ENCODE measurements at places on chromosomes 3 and 15.

GRCh38 chr3:192482809-192483208 lies 244.5 kb downstream of the FGF12 start:
- no peak for DNase-seq

GRCh38 chr3:171026597-171027293 lies at the start of gene SLC2A2:
TSS of gene SLC2A2 (minus strand) at chr3:171026720. CDS start at chr3:171026670, 50 bp downstream.
- DNase-seq, result no peak

DNA sequence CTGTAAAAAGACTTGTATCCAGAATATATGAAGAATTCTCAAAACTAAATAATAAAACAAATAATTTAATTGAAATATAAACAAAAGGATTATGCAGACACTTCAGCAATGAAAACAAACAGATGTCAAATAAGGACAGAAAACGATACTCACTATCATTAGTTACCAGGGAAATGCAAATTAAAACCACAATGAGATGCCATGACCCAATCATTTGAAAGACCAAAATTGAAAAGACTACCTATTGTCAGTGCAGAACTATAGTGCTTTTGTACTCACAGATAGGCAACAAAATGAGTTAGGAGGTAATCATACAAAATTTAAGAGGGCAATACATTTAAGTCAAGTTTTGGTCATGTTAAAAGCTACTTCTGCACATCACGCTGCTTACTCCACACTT lies 31.6 kb upstream of the OR5K4 start:
- no peak for DNase-seq

GRCh38 chr3:123448536-123449101 lies at the start of gene ADCY5:
TSS of gene ADCY5 (minus strand) at chr3:123449090. CDS start at chr3:123448545, 545 bp downstream.
- DNase-seq, result no peak

- no peak for DNase-seq
Measured at GRCh38 chr3:25870452-25870851, 80.6 kb downstream of the OXSM start.

- DNase-seq, result no peak
Measured at GRCh38 chr3:178749471-178749870, 213.2 kb downstream of the KCNMB2 start.

DNA sequence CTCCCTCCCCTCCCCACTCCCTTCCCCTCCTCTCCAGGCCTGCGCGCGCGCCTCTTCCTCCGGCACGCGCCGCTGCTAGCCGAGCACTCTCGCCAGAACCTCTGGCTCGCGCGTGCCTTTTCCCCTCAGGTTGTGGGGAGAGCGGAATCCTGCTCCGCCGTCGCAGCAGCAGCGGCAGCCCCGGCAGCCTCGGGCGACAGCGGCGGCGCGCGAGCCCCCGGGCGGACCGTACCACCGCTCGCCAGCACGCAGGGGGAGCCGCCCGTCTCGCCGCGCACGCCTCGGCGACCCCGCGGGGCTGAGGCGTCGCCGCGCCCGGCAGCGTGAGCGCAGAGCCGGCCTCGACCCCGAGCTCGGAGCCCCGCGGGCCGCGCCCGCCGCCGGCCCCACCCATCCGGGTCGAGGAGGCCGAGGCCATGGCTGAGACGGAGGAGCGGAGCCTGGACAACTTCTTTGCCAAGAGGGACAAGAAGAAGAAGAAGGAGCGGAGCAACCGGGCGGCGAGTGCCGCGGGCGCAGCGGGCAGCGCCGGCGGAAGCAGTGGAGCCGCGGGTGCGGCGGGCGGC lies at the start of gene CDV3:
Gene CDV3 (plus strand): TSS at position 58 of the 566 bp plus-strand sequence. CDS start 359 bp downstream, at position 417.
- peak; percentile 22 for DNase-seq

GRCh38 chr3:197428117-197428801 lies 127.5 kb downstream of the BDH1 start:
- DNase-seq, result peak; percentile 18

- no peak for DNase-seq
Measured at GRCh38 chr15:39270221-39270855, 310.5 kb upstream of the THBS1 start.

DNA sequence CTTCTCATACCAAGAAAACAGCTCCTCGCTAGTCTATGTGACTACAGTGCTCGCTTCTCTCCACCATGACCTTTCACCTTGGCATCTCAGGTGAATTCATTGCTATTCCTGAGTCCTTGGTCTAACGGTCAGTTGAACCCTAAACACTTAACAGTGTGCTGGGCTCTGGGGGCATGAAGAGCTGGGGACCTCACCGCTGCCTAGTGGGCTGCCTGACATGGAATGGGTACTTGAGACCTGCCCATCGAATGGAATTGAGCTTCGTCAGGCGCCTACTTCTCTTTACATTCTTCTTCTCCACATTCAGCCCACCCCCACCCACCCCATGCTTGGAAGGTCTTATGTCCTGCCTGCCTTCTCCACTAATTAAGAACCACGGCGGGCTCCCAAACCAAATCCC lies 22.1 kb downstream of the BOC start:
- DNase-seq, result no peak

DNA sequence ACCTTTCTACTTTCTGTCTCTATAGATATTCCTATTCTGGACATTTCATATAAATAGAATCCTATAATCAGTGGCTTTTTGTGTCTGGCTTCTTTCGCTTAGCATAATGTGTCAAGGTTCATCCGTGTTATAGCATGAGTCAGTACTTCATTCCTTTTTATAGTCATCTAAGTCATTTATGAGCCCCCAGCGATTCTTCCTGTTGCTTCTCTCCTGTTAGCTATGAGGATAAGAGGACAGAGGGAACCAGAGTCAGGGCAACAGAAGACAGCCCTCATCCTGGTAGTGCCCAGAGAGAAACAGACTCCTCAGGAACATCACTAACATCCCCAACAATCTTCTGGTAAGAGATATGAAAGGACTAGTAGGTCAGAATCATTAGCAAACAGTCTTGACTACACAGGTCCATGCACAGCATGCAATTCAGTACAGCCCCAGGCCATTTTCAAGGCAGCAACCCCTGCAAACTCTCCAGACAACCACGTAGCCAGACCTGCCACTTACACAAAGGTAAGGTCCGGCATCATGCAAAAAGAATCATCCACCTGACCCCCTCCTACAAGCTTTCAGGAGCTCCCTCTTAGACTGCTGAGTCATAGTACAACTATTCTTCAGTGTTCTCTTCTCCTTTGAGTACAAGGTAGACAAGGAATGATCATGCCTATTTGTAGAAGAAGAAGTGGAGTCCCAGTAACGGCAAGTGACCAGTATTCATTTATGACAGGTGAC lies 91.5 kb downstream of the MYLK start:
- no peak for DNase-seq

DNA sequence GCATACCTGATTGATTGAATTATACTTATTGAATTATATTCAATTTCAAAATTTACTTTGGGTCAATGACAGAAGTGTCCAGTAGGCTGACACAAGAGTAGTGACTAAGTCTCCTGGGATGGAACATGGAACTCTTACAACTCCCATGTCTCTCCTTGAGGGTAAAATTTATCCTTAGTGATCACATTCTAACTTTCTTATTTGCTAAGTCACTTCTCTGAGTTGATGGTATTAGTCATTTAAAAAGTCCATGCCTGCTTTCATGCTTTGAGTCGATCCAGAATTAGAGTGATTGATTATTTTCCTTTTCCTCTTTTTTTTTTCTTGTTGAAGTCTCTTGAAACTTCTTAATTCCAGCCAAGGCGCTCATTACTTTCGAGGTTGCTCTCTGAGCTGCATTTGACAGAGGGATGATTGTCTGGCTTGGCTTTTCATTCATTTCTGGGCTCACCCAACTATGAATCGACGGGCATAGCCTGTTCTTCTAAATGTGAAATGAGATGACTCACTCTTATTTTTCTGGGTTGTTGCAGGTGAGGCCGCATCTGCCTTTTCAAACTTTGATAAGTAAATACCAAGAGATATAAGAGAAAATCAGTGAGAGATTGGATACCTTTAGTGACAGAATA lies 34.9 kb downstream of the LRRC3B start:
- no peak for DNase-seq

GRCh38 chr15:59299929-59300617 lies 72.6 kb downstream of the MYO1E start:
- DNase-seq, result peak; percentile 31

DNA sequence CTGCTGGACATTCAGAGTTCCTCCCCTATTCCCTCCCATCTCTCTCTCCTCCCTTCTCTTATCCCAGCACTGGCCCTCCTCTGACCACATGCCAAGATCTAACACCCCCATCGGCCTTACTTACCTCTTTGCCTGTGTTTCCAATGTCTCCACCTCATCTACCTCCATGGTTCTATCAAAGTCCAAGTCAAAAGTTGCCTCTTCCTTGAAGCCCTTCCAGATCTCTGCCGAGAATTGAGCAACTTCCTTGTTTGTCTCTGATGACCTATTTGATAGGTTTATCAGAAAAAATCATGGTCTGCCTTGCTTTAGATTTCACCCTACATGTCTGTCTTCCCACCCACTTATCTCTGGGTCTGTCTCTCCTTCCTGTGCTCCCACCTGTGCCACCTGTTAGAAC lies 69.7 kb upstream of the ITGA11 start:
- no peak for DNase-seq

GRCh38 chr3:109396806-109397205 lies 59.5 kb upstream of the DPPA4 start:
- DNase-seq, result no peak

DNA sequence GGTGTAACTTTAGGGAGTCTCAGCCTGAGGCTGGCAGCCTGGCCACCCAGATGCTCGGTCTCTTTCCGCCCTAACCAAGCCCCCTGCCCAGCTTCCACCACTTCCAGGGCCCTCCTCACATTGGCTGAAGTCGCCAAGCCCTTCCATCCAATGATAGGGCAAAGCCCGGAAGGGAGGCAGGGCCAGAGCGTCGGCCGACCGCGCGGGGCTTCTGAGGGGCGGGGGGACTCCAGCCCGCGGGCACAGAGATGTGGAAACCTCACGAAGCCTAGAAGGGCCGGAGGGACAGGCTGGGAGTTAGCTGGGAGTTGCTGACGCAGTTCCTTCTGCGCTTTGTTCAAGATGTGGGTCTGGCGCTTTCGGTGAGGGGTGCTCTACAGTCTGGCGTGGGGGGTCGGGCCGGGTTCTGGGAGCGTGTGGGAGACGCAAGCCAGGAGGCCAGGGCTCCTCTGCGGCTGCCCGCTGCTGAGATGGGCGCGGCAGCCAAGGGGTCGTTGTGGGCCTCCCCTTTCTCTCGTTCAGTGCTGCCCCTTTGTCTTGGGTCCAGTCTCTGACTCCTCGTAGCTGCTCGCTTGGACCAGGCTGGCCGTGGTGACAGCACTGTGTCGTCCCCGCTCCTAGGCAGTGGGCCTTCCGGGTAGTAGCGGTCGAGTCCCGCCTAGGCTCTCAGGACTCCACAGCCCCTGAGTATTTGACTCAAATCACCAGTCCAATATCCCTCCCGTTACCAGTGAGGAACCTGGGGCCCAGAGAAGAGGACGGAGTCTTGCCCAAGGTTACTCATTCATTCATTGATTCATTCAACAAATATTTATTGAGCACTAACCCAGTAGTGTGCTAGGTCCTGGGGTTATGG lies at the start of gene ZNF660:
Gene ZNF660 (plus strand): TSS at position 319 of the 856 bp plus-strand sequence. CDS start 9,230 bp downstream, outside the sequence.
- DNase-seq, result no peak

GRCh38 chr3:152039887-152040286 lies 166.4 kb downstream of the SUCNR1 start:
- no peak for DNase-seq

DNA sequence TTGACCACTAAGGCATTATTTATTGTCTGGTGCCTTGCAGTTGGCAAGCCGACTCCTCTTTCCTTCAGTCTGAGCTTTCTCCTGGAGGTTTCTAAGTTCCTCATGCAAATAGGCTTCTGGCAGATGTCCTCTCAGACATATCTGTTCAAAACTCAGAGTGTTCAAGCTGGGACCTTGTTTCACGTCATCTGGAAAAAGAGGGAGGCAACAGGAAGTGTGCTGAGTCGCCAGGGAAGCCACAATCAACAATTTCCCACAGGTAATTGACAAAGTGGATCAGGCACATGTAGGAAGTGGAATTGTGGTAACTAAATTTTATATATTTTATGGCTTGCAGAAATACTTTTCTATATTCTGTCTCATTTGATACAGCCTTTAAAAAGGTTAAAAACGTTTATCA lies 14.6 kb downstream of the SCG5 start:
- no peak for DNase-seq

- no peak for DNase-seq
Measured at GRCh38 chr3:179234199-179234598, 16.7 kb downstream of the KCNMB3 start.

DNA sequence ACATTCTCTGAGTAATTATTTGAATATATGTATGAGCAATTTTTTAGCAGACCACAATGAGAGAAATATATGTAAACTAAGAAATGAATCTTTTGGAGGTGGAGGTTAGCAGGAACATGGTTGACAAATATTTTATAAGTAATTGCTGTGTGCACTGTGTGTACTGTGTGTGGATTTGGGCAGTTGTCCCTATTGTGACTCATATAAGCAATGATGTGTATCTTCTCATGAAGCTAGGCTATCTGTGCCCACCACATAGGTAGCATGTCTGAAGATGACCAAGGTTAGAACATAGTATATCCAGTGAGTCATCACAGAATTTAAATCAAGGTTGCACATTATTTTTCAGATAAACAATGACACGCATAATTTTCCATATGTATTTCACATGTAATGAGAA lies 713.9 kb upstream of the GBE1 start:
- DNase-seq, result no peak

DNA sequence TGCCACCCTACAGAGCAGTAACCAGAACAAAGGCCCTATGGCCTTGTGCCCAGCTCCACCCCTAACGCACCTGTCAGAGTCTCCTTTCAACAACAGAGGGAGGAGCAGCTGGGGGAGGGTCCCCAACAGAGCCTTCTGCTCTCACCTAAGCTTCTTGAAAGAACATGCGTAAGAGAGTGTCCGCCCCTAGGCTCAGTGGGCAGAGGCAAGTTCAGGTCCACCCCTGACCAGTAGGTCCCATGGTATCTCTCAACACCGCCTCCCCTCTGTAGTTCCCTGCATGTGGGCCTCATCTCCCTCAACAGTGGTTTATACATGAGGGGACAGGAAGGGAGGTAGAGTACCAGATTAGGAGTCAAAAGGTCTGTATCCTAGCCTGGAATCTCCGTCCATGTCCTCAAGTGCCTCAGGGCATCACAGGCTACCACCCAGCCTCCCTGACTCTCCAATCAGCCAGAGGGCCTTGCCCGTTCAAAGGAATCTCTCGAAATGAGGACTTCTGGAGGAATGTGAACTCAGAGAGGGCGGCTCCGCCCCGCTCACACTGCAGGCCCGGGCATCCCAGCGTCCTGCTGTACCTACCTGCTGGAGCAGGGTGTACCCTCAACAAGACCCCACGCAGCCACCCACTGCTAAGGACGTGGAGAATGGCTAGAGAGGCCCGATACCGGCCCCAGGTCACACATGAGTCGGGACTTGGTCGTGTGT lies 680 bp downstream of the POC1A start:
- DNase-seq, result peak; percentile 11

Data from stimulated activated CD4-positive, alpha-beta T cell treated with anti-CD3 and anti-CD28 coated beads, TNF-alpha, amount 100 ng/mL, for 24 hours (primary cell).